ENCODE measurements at places on chromosomes 4 and X.

DNA sequence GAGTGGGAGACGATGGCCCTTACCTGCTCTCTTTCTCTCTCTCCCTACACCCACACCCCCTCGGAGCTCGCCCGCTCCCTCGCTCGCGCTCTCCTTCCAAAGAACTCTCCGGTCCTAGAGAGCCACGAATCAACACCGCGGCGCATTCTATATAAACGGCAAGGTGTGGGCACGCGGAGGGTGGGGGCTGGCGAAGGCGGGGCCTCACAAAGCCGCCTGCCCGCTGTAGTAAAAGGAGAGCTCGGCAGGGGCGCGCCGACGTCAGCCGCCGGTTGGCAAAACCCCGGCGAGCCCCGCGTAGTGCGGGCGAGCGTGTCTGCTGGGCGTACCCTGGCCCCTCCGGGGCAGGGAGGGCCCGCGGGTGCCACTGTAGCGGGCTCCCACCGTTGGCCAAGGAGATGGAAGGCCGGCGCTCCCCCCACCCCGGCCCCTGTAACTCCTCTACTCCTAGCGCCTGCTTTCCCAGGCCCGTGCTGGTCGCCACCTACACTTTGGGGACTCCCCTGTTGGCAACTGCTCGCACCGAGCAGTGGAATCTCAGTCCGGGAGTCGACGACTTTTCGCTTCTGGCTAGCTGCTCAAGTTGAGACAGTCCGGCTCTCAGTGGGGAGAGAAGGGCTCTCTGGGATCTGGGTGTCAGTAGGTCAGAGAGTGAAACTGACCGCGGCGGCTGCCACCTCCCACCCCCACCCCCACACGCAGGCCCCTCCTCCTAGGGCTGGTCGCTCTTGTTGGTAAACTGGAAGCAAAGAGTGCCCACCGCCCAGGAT lies 325.5 kb upstream of the F9 start:
- peak; percentile 81 for DNase-seq

DNA sequence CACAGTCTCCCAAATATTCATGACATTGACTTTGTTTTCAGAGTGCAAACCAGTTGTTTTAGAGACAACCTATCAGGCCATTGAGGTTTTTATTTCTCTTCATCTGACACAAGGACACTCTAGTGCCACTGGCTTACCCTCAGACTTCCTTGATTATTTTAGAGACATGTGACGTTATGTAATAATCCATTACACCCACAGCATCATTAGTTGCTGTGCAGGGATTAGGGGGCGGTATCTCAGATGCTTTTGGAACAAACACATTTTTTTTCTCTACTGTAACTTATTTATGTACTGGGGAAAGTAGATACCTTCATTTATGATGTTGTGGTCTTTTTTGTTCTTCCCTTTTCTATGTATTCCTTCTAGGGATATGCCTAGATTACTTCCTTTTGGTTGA lies 2293.1 kb downstream of the PCDH7 start:
- no peak for DNase-seq

DNA sequence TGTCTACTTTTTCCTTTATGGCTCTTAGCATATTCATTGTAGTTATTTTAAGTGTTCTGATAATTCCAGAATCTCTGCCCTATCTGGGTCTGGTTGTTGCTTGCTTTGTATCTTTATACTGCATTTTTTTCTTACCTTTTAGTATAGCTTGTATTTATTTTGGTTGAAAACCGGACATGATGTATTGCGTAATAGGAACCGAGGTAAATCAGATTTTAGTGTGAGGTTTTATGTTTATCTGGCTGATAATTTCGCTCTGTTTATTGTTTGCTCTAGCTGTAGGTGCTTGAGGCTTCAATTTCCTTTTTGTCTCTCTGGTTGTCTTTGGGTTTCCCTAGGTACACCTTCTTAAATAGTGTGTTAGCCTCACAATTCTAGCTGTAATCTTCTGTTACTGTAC lies 263.8 kb upstream of the LCORL start:
- no peak for DNase-seq

DNA sequence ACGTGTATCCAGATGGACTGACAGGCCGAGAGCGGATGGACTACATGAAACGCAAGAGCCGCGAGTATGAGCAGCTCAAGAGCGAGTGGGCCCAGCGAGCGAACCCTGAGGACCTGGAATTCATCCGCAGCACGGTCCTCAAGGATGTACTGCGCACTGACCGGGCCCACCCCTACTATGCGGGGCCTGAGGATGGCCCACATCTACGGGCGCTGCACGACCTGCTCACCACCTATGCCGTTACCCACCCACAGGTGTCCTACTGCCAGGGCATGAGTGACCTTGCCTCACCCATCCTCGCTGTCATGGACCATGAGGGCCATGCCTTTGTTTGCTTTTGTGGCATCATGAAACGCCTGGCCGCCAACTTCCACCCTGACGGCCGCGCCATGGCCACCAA lies 14.6 kb upstream of the RBM3 start:
- no peak for DNase-seq

DNA sequence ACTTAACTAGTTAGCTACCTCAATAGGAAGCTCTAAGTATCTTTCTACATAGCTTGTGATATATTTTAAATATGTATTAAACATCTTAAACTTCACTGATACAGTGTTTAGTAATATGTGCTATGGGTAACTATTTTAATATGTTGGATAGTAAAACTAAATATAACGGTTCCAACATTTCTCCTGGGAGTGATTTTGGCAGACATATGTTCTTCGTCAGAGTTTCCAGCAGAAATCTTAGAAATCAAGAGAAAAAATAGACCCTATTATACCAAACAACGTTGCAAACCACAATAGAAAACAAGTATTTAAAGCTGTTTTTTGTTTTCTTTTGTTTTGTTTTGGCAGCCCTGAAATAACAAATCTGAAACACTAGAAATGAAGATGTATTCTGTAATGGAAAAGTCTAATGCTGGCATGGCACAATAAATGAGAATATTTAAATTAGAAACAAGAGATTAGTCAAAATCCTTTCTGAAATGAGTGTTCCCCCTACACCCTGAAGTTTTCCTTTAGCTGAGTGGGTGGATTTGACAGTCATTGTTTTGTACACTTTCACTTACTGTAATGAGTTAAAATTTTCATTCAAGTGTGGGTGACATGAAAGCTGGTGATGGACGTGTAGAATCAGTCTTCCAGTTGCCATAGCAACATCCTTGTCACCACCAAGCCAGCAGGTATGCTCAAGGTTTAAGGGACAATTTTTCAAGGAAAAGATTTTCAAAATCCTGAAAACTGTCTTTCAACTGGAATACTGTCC lies 233.5 kb downstream of the SCFD2 start:
- no peak for DNase-seq

DNA sequence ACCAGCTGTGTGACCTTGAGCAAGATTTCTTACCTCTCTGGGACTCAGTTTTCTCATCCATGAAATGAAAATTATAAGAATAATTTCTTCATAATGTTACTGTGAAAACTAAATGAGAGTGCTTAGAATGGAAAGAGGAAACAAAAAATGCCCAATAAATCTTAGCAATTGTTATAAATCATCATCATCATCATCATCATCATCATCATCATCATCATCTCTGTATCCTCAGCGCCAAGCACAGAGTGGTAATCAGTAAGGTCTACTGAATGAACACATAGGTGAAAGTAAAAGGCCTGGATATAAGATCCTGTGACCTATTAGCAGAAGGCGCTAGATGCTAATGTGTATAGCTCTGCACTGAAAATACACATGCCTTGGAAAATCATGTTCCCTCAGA lies 6.8 kb upstream of the STARD8 start:
- no peak for DNase-seq

DNA sequence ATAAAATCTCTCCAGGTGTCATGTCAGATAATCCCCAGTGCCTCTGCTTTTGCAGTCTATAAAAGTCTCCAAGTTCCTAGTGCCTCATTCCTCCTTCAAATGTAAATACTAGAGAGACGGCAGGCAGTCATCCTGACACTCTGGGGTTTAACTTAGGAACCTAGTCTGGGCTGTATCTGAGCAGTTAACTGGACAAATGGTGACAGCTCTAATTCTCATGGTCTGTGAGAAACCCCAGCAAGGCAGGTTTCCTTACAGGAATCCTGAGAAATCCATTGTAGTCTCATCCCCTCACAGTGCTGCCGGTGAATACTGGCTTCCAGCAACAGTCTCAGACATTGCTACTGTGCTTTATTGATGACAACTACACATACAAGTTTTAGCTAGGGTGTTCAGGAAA lies 246.8 kb downstream of the SNCA start:
- peak; percentile 69 for DNase-seq

DNA sequence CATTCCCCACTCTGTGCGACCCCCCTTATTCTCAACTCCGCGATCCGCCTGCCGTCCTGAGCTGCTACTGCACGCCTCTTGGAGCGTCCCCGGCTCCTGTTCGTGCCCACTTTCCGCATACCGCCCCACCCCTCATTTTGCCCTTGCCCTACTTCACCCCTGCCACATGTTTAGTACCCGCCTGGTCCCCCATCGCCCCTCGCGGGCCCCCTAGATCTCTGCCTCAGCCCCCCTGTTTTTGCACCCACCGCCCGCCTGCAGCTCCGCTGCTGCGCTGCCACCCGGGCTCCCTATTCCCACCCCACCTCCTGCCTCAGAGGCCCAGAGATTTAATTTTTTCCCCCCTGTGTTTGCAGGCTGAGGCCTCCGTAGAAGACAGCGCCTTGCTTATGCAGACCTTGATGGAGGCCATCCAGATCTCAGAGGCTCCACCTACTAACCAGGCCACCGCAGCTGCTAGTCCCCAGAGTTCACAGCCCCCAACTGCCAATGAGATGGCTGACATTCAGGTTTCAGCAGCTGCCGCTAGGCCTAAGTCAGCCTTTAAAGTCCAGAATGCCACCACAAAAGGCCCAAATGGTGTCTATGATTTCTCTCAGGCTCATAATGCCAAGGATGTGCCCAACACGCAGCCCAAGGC lies 1.4 kb downstream of the MAGED1 start:
- DNase-seq, result peak; percentile 62

DNA sequence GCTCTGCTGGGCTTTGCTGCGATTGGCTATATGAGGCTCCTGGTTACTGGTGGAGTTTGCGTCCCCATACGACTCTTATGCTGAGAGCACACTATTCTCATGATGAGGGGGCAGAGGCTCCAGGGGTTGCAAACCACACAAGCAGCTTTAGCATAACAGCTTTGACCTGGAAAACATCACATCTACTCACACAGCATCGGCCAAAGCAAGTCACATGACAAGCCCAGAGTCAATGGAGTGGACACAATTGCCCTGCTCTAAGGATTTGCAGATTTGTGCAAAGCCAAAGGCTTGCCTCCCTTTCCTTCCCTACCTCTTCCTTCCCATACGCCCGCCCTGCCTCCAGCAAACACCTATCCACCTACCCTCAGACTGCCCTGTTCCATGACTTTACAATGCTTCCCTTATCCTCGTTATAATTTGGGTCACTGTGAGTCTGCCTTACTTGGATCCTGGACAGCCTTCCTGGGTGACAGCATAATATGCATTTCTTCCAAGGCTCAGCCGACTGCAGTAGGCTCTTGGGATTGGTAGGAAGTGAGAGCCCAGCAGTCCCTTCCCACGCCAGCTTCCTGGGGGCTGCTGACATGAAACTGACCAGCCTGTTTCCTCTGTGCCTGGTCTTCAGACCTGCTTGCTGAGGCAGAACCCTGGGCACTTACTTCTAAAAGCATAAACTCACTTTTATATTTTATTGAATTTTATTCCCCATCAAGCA lies 208.2 kb upstream of the PSAPL1 start:
- DNase-seq, result no peak

DNA sequence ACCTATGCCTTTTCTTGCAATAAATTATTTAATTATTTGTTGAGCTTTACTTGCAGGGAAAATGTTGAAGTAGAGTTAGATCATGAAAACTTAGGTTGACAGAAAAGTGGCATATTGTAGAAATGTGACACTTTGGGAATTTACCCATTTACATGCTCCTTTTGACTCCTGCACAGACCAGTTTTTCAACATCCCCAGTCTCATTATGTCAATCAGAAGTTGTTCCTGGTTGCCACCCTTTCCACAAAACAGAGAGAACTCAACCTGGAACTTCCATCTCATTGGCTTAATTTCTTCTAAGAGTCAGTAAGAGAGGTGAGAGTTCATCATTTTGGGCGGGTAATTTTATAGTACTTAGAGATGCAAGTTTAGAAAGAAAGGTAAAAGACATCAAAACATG lies 284.6 kb upstream of the ANKRD50 start:
- no peak for DNase-seq

- DNase-seq, result no peak
Observed at GRCh38 chr4:25113915-25114904, 46.0 kb downstream of the SEPSECS start.

GRCh38 chr4:141376769-141377168 lies 156.1 kb downstream of the ZNF330 start:
- DNase-seq, result no peak

DNA sequence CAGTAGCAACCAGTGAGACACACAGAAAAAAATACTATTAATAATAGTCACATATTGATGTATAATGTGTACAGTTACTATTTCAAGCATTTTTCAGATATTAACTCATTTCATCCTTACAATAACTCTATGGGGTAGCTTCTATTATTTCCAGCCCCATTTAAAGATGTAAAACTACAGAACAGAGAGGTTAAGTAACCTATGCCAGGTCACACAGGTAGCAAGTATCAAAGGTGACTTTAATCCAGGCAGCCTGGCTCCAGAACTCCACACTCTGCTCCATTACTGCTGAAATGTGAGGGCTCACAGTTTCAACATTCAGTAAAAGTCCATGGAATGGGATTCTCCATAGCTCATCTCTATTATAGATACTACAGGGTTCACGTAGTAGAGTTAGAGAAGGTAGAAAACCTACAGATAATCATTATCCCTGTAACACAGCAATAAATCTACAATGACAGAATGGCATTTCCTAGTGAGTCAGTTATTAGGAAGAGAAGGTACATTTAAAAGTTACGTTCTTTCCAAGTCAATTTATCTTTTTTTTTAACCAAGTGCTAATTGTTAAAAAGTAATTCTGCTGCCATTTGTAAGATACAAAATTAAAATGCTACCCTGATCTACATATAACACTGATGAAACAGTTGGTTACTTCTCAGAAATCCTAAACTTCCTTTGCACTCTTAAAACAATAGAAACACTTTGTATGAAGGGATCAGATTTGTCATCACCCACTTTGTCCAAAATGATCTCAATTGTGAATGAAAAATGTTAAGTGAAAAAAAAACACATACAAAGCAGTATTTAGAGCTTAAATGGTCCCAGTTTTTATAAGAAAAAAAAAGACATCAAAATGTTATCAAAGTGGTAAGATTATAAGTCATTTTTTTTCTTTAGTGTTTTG lies 18.7 kb downstream of the RELL1 start:
- no peak for DNase-seq

GRCh38 chr4:2830632-2831610 lies 12.7 kb upstream of the ADD1 start:
- no peak for DNase-seq

- no peak for DNase-seq
Observed at GRCh38 chr4:37990731-37991245, 30.6 kb downstream of the PTTG2 start.

DNA sequence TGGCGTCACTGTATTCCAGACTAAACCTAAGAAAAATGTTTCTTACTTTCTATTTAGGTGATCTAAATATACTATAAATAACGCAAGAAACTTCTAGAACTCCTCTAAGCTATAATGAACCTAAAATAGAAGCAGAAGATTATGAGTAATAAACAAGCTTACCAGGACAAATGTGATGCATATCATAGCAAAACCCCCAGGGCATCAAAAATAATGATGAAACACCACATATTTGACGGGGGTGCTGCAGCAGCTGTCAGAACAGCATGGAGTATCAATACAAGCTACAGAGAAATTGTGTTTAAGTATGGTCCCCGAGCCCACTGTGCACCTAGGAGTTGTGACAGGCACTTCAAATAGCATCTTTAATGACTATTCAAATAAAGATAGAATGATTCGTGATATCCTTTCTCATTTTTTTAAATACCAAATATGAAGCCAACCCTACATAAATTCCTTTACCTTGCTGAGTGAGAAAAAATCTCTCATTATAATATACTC lies 337.3 kb downstream of the CENPC start:
- DNase-seq, result no peak
